Hypothalamus (tissue), 51 donors: ENCODE measurements at places on chromosomes 5 and 9.

DNA sequence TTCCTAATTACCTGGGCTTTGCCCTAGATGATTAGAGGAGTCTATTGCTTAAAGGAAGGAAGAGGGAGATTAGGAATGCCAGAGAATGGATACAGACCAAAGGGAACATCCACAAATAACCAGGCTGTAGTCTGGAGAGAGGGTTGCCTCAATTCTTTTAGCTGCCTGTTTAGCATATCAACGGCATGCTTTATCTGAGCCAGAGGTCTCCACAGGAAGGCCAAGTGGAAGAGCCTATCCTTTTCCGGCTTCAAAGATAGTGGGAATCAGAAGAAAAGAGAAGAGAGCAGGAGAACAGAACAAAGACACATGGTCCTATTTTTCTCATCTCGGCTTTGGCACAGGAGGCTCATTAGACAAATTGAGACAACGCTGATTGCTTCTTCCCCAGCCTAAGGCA lies 142.4 kb downstream of the NMUR2 start:
- no peak for DNase-seq

- DNase-seq: no peak
Measured at GRCh38 chr9:134014946-134015345, 10.3 kb upstream of the BRD3OS start.

DNA sequence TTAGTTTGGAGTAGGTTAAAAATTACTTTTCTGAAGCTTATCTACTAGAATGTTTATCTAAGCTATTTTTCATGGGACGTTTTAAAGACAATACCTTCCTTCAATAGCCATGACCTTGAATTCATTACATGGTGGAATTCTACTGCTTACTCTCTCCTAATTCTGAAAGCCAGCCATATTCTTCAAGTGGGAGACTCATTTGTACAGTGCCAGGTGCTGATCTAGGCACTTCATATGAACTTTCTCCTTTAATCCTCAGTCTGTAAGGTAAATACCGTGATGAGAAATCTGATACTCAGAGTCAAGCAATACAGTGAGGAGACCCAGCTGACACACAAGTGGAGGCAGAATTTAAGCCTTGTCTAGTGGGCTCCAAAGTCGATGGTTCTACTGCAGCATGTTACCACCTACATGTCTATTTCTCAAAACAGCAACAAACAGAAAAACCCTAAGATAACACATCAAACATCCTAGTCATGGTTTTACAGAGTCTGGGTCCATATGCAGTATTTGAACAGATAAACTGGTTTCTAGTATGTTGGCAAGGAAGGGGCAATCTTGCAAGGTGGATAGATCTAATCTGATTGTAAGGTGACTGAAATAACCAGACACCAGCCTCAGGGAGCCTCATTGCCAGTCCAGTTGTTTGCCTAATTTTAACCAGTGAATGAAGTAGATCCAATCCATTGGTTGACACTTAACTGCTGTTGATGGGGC lies 243.7 kb downstream of the PIK3R1 start:
- no peak for DNase-seq

DNA sequence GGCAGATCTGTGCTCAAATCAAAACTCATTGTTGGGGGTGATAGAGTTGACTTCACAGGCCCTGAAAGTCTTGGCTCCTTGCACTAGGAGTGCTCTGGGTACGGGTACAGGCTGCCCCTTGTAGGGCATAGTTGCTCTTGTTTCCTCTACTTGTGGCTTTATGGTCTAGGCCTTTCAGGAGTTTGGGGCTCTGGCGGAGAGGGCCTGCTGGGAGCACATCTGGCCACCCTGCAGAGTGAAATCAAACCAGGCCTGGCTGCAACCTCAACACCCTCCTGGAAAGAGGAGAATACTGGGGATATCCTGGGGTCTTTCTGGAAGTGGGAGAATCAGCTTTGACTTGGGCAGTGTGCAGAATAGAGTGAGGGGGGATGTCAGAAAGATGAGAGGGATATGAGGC lies 1.5 kb downstream of the TGFBI start:
- DNase-seq: no peak

DNA sequence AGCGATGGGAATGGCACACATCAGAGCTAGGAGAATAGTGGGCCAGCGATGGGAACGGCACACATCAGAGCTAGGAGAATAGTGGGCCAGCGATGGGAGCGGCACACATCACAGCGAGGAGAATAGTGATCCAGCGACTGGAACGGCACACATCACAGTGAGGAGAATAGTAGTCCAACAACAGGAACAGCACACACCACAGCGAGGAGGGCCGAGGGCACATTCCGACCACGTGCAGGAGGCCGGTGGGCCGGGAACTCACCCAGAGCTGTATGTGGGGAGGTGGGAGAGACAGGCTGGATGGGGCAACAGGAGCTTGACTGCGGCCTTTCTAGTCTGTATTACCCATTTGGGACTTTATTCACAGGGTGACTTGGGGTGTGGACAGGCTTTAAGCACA lies 271.1 kb upstream of the IRX4 start:
- no peak for DNase-seq

- no peak for DNase-seq
Measured at GRCh38 chr5:56849671-56850070, 34.3 kb downstream of the MAP3K1 start.

- no peak for DNase-seq
Measured at GRCh38 chr9:76525196-76525595, 66.2 kb downstream of the GCNT1 start.

DNA sequence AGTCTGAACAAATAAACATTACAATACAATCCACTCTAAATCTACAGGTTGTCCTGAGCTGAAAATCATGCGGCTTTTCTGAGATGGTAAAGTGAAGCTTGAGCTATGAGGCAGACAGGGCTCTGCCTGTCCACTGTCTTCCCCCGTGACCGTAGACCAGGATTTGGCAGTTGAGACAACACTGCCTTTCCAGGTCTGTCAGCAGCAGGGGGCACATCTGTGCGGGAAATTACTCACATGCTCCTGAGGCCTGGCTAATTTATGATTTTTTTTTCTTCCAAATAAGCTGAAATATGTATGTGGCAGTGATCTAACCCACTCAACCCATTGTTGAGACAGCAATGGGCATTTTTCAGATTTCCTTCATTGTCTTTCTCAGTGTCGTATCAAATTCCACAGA lies 307.9 kb downstream of the FBXL7 start:
- DNase-seq: no peak

- peak; percentile 62 for DNase-seq
Measured at GRCh38 chr5:140345919-140346347, 470 bp downstream of the HBEGF start.

DNA sequence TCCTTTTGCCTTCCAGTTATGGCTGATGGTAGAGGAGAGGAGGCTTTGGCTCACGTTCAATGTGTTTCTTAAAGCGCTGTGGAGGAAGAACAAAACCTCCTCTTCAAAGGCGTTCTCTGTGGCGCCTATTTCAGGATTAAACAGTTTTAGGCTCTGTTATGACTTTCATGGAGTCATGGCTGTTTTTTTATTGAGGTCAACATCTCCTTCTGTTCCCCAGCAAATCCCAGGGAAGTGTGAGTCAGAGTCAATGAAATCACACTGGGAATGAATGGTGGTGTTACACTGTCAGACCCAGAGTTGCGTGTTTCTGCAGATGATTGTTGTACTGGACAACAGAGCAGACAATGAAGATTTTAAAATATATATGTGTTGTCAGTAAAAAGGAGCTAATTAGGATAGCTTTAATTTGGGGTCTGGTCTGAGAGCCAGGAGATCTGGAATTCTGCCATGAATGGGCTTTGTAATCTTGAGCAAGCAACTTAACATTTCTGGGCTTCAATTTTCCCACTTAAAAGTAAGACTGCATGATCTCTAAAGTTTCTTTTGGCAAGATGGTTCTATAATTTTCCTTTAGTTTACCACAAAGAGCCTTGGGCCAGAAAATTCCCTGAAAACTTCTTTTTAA lies 240.7 kb downstream of the CSNK1G3 start:
- DNase-seq: no peak

DNA sequence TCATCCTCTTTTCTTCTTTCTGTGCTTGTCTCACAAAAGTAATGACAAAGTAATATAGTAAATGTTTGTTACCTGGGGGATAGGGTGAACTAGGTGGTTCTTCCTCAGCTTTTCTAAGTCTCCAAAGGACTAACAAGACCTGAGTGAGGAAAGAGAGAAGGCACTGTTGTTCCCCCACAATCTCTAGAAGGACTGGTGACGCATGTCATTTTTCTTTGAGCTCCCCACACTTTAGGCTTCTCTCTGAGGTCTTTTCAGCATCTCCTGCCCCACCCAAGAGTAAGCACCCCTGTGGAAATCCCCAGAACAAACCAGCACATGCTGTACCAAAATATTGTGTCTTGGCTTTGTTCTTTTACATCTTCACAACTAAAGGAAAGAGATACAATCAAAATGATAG lies 2.4 kb upstream of the IL7R start:
- no peak for DNase-seq

DNA sequence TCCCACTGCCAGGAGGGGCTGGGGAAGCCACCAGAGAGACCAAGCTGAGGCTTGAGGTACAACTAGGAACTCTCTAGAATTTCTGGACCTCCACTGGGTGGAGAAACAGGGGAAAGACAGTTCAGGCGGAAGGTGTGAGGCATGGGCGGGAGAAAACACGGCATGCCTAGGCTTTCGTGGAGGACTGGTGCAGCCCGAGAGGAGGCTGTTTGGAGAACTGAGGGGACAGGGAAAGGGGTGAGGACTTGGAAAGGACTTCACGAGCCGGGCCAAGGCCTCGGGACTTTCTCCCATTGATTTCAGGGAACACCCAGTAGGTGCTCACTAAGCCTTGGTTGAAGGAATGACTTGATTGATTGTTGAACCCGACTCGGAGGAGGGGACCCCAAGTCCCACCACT lies 9.5 kb upstream of the ADGRD2 start:
- DNase-seq: no peak

- DNase-seq: no peak
Measured at GRCh38 chr9:22274477-22274876, 172.1 kb upstream of the DMRTA1 start.
